SW 1271 (cell line): ENCODE measurements at places on chromosomes 1 and 21.

- no peak for DNase-seq
Observed at GRCh38 chr1:171727778-171728177, 14.1 kb downstream of the VAMP4 start.

- no peak for DNase-seq
Observed at GRCh38 chr1:167229719-167230385, 9.2 kb downstream of the POU2F1 start.

- peak; percentile 18 for DNase-seq
Observed at GRCh38 chr1:55143684-55144083, 71.5 kb downstream of the USP24 start.

DNA sequence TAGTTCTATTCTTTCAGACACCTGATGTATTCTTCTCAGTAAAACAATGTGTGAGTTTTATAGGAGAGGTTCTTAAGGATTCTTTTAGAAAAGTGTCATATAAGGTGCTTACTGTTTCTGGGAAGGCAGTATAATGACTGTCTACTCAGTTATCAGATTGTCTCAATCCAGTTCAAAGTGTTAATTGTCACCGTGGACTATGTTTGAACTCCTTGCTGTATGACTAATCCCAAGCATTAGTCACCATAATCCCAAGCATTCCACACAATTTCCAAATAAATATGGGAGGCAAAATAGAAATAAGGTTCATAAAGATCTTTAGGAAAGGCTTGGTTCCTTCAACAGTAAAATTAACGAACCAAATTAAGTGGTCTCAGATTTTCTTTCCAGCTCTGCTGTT lies 342.1 kb upstream of the NR5A2 start:
- no peak for DNase-seq

- no peak for DNase-seq
Observed at GRCh38 chr1:179743679-179744400, 749 bp downstream of the FAM163A start.
